Right renal cortex interstitium (tissue), 3 donors: ENCODE measurements at places on chromosomes 5 and 9. TPM values are rescaled to one million over a fixed set of nuclear protein-coding genes. Genes with fewer than 3 reads are reported as not detected.

Gene C1QTNF3
- polyA plus RNA-seq = 43.8 TPM

Gene PHF24
- polyA plus RNA-seq = 0.19 TPM

Gene KIAA1958
- 13.6 TPM for polyA plus RNA-seq

Gene IGFBPL1
- polyA plus RNA-seq = 1.8 TPM

Gene TAF11L10
- not detected for polyA plus RNA-seq

Gene DYNC2I2
- polyA plus RNA-seq = 54.2 TPM

DNA sequence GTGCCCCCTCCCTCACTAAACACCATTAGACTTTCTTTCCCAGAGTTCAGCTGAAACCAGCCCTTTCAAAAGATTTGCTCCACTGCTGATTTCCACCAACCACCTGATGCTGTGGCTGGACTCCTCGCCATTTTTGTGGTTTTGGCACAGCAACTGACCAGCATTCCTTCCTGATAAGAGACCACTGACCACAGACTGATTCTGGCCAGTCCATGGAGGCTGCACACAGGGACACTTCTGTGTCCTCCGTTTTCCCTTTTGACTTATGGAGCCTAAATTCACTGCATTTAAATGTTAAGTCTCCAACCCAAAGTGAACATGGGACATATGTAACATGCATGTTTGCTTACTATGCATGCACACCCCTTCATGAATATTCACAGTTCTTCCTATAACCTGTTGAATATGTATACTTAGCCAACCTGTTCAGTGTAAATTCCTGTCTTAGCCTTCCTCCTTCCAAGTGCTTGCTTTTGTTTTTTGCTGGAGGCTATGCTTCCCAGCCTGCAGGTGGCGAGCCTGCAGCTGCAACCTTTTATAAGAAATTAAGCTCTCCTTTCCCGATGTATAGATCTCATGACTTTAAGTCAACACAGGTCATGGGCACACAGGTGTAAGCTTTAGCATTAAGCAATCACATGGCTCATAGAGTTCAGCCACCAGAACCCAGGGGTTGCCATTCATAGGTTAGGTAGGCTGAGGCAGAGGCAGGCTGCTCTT is 78.7 kb downstream of the ACTL7B start:
- DNase-seq = no peak

GRCh38 chr5:116441223-116441622 is 133.4 kb downstream of the SEMA6A start:
- DNase-seq = no peak

DNA sequence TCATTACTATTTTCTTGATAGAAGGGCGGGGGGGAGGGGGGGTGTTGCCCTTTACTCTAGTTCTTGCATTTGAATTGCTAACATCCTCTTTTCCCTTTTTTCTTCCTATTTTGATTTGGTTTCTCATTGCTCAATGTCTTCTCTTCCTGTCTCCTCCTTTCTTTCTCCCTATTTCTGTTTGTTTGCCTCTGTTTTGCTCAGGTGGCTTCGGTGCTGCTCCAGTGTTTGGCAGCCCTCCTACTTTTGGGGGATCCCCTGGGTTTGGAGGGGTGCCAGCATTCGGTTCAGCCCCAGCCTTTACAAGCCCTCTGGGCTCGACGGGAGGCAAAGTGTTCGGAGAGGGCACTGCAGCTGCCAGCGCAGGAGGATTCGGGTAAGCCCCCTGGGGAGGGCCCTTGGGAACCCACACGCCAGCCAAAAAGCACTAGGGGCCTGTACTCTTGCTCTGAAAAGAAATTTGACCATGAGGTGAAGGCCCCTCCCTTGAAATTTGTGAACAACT is 48.3 kb downstream of the FAM78A start:
- DNase-seq = no peak

- DNase-seq = no peak
Observed at GRCh38 chr5:123756318-123756665, 244.3 kb downstream of the CSNK1G3 start.

- DNase-seq = no peak
Observed at GRCh38 chr5:158732345-158732744, 367.4 kb downstream of the EBF1 start.

DNA sequence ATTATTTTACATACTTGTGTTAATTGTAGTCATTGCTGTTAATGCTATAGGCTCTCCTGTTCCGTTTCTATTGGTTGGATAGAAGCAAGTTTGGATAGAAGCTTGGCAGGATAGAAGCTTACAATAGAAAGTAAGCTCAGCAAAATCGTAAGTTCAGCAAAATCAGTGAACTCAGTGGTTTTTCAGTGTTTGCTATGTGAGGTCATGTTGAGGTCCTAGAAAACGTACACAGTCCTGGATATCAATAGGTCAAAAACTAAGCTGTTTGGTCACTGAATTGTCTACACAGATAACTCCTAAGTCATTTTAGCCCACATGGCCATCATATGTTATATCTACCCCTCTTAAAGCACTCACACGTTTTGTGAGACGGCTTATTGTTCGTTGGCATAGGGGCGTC is 299.4 kb downstream of the MAN2A1 start:
- no peak for DNase-seq

DNA sequence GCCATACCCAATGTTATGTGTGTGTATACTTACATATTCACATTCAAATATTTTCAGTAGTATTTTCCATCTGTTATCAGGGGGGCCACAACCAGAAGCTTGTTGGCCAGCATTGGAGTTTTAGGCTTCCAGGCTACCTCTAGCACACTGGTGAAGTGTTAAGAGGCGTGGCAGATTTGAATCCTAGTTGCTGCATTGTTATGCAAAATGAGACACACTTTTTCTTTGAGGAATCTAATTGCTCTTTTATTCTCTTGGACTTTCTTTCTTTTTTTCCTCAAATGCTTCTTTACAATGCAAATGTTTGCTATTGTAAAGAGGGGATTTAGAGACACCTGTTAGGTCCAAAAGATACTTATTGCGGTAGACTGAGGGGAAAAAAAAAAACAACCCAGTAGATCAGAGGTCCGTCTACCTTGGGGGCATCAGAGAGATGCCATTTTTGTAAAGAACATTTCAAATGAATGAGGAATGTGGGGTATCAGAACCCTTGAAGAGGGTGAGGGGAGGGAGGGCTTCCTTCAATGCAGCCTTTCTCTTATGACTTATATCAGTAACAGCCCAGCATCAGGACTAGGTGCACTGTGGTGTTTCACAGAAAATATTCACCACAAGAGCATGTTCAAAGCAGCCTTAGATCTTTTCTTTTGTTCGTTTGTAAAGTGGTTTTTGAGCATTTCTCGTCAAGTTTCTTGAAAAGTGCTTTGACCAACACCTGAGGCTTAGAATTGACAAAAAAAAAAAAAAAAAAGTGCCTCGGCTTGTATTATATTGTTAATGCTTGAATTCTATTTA is 3.8 kb downstream of the SMARCA2 start:
- DNase-seq = no peak

GRCh38 chr5:131812371-131813160 is 15.7 kb upstream of the FNIP1 start:
- no peak for DNase-seq
